ENCODE measurements at places on chromosomes 11 and 22.

GRCh38 chr22:46481386-46481785 lies 56.0 kb downstream of the CELSR1 start:
- DNase-seq = no peak

DNA sequence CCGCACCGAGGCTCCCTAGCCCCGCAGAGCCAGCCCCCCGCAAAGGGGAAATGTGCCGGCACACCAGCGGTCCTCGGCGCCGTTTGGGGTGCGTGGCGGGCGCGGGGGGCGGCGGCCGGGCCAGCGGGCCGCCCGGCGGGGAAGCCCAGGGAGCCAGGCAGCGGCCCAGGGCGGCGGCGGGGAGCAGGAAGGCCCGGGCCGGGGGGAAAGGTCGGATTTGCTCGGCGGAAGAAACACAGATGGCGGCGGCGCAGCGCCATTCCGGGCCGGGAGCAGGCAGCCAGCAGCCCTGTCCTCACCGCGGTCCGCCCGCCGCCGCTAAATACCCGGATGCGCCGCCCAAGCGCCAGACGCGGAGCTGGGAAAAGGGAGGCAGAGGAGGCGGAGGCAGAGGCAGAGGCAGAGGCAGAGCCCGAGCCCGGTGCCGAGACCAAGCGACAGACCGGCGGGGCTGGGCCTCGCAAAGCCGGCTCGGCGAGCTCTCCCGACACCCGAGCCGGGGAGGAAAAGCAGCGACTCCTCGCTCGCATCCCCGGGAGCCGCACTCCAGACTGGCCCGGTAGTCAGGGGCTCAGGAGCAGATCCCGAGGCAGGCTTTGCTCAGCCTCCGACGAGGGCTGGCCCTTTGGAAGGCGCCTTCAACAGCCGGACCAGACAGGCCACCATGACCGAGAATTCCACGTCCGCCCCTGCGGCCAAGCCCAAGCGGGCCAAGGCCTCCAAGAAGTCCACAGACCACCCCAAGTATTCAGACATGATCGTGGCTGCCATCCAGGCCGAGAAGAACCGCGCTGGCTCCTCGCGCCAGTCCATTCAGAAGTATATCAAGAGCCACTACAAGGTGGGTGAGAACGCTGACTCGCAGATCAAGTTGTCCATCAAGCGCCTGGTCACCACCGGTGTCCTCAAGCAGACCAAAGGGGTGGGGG lies 2.6 kb upstream of the GCAT start:
- DNase-seq = peak; percentile 46

GRCh38 chr11:113382121-113382520 lies 5.5 kb upstream of the ANKK1 start:
- no peak for DNase-seq

- no peak for DNase-seq
These were observed 54.3 kb downstream of the FAT3 start for GRCh38 chr11:92278791-92279433.

- DNase-seq = peak; percentile 16
These were observed 84.5 kb downstream of the ISX start for GRCh38 chr22:35150183-35151107.

DNA sequence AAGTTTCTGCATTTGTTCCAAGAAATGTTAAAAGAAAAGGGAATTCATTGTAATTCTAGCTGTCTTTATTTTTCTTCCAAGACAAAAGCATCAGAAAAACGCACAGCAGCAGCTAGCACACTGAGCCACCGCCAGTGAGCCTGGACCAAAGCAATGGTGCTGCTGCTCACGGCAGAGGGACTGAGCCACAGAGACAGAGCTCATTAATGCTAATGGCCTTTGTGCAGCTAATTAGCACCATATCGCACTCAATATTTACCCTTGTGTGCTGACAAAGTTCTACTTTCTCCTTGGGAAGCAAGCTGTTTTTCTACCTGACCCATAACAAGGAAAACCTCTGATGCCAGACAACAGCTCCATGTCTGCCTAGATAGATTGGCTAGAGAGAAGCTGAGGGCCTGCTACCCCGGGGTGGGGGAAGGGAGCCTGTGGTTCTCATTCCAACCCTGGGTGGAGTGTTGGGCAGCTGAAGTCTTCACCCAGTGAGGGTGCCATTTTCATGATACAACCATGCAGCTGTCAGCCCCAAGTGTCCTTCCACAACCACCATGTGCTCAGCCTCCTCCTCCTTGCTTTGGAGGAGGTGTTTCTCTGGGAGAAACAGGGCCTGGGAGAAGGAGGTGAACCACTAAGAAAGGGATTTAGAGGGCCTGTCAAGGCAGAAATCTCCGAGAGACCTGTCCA lies 131.1 kb upstream of the NCAM1 start:
- DNase-seq = no peak

- DNase-seq = no peak
These were observed 180.0 kb downstream of the BRD1 start for GRCh38 chr22:49647627-49648026.

Measured in activated T-helper 9 cell treated with anti-CD3 and anti-CD28 coated beads, Interleukin-2, amount 50 U/mL, for 16 hours (primary cell).